MM.1S (cell line): ENCODE measurements at places on chromosomes 1 and 21.

- DNase-seq: no peak
Measured at GRCh38 chr1:221397141-221397540, 344.7 kb downstream of the DUSP10 start.

DNA sequence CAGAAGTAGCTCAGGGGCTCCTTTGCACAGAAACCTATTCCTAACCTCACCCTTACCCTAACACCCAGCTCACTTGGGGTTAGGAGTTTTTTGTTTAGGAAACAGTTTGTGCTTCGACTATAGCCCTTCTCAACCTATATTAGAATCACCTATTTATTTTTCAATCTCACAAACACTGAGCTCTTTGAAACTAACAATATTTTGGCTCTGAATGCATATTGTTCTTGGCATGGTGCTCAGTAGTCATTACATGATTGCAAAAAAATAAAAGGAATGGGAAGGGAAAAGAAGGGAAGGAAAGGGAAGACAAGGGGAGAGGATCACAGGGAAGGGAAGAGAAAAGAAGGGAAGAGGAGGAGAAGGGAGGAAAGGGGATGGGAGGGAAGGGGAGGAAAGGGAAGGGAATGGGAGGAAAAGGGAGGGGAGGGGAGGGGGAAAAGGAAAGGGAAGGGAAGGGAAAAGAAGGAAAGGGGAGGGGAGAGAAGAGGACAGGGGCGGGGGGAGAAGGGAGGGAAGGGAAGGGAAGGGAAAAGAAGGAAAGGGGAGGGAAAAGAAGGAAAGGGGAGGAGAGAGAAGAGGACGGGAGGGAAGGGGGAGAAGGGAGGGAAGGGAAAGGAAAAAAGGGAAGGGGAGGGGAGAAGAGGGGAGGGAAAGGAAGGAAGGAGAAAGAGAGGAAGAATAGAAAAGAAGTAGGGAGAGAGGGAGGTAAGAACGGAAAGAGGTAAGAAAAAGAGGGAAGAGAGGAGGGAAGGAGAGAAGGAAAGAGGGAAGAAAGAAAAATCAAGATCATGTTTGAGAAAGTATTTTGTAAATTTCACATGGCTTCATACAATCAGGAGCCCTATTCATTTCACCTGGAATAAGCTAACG lies 484.1 kb upstream of the NFIA start:
- no peak for DNase-seq

DNA sequence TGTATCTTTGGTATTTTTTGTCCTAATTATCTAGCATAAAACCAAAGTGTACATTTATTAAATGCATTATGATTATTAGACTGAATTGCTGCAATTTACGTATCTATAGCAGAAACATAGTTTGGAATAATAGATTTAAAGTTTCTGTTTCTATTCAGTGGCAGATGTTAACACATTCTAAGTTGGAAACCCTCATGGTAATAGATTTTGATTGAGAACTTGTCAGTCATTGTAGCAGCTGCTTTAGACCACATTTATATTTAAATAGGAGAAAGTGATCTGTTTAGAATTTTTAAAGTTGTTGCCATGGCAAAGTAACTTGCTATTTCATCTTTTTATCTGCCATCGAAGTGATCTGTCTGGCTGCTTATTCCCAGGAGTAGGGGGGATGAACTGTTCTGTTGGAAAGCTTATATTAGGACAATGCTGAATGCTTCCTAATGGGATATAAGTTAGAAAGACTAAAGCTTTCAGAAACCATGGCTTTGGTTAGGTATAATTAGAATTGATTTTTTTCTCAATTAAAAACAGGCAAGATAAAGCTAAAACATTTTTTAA lies 61.6 kb downstream of the HS2ST1 start:
- no peak for DNase-seq

GRCh38 chr1:229599218-229599954 lies 26.5 kb downstream of the TAF5L start:
- DNase-seq: no peak

DNA sequence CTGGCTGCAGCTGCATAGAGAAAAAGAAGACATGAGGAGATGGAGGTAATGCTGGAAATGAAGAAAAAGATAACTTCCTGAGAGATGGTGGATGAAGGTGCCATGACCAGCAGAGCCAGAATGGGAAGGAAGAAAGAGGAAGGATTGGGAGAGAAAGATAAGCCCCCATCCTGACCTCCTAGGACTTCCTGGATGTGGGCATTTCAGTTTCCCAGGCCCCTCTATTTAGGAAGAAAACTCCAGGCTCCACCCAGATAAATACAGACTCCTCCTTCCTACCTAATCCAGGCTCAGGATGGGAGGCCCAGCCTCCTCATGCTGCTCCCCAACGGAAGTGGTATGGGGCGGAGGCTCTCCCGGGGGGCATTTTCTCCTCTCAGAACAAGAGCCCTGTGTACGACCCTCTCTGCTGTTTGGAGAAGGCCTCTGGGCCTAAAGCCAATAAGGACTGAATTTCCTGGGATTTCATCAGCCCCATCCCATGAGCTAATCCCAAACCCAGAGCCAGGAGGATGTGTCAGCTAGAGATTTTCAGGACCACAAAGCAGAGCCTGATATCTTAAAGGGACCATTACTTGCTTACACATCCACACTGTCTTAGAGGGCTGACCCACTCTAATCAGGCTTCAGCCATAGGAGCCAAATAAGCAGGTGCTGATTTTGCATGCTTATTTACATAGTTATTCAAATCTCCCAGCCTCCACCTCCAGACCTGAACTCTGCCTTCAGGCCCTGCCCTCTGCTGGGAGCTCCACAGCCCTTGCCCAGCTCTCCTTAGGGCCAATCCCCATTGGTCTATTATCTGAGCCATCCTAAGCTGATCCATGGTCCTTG lies 5.1 kb upstream of the ARHGEF2 start:
- peak; percentile 85 for DNase-seq

DNA sequence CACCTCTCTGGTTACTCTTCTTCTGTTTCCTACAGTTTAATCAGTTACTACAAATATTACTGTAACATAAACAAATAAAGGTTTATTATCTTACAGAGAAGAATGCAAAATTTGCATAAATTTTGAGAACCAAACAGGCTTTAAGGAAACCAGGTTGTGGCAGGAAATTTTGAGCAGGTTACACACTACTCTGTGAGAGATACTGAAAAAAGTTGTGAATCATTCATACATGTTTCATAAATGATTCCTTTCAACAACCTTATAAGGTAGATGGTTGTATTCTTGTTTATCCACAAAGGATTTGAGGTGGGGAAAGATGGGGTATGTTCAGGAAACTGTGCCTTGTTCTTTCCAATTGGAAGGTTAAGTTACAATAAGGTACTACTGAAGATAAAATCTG lies 58.6 kb downstream of the MAST2 start:
- no peak for DNase-seq

GRCh38 chr21:42619841-42620240 lies 33.6 kb upstream of the PDE9A start:
- no peak for DNase-seq

GRCh38 chr21:31395268-31395667 lies 51.2 kb upstream of the TIAM1 start:
- DNase-seq: no peak

DNA sequence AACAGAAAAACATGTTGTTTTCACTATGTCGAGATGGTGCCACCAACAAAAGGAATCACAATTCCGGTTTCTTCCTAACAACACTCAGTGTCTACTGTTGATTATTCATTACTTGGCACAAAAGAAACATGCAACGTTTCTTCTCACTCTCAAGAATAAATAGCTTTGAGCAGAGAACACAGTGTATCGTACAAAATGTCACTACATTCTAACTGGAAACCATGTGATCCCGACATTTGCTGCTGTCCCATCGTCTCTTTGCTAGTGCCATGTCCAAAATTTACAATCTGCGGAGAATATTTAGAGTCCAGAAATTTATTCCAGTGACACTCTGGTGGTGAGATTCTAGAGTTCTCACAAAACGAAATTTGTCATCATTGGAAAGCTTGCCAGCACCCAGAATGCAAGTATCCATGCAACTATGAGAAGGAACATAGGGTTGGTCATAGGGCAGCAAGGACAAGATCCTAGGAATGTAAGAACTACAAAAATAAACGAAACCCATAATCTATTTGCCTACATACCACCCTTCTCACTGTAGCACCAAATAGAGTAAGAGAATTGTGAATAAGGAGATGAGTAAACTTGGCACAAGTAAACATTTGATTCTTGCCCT lies 505.1 kb downstream of the LTN1 start:
- DNase-seq: no peak

DNA sequence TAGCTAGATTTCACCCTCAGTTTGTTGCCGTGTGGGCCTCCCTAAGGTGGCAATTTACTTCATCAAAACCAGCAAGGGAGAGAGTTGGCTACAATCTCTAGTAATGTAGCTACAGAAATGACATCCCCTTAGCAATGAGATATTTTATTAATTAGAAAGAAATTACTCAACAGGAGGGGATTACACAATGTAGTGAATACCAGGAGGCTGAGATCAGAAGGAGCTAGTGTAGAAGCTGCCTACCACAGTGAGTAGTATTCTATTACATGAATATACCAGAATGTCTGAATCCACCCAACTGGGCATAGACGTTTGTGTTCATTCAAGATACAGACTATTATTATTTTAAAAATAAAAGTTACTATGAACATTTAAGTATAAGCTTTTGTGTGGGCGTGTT lies 868.2 kb upstream of the CXADR start:
- DNase-seq: no peak

GRCh38 chr1:36151845-36152203 lies 2.5 kb upstream of the TRAPPC3 start:
- DNase-seq: peak; percentile 24

- DNase-seq: no peak
Measured at GRCh38 chr1:109906839-109907180, 3.8 kb upstream of the CSF1 start.

GRCh38 chr1:5877001-5877400 lies 115.2 kb downstream of the NPHP4 start:
- no peak for DNase-seq

DNA sequence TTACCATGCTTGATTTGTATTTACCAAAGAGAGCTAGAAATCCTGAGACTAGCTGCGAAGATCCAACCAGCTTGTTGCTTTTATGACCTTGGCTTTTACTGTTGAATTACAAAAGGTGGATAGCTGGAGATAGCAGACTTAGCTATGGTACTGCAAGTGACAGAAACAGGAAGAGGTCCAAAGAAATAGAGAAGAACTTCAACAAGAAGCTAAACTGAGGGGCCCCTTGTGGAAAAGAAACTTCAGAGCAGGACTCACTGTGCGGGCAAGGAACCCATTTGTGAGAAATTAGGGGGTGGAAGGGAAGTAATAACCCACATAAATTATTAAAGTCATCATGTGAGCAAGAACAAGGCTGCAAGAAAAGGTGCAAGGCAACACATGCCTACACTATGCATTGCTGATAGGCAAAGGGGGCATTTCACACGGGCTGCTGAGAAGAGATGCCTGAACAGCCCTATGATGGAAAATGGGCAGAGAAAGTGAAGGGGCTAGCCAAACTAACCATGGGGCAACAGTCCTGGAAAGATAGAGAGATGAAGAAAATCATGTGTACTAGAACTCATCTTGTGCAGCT lies 116.6 kb upstream of the PRDX6 start:
- DNase-seq: no peak

DNA sequence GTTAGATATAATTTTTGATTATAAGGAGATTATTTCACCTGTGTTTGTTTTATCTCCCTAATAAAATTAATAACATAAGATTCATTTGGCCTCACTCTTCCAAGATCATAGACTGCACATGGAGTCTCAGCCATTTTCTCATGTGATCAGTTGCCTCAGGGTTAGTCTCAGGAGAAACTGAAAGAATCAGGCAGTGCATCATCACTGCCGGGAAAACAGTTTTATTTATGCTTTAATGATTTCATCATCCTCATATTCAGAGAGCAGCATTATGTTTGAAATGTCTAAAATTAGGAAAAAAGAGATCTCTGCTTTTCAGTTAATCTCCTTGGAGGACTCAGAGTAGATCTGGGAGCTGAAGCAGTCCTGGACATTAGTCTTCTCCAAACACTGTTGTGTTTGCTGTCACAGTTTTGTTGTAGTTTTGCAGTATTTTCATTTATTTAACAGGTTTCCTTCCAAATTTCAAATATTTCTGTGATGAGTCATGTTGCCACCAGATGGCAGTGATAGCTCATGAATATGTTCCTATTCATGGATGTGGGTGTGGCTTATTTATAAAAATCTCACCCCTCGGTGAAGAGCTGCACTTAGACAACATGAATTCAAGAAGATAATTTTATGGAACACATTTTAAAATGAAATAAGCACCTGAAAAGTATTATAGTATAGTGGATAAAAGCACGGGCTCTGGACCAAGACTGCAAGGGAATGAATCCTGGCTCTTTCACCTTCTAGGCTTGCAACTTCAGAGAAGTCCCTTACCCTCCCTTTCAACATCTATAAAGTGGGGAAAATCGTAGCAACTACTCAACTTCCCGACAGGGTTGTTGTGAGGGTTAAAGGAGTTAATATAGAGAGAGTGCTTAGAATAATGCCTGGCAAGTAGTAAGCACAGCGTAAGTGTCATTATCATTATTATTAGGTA lies 31.2 kb downstream of the CHD1L start:
- DNase-seq: peak; percentile 73

GRCh38 chr1:36863500-36863899 lies 170.8 kb downstream of the GRIK3 start:
- DNase-seq: no peak

DNA sequence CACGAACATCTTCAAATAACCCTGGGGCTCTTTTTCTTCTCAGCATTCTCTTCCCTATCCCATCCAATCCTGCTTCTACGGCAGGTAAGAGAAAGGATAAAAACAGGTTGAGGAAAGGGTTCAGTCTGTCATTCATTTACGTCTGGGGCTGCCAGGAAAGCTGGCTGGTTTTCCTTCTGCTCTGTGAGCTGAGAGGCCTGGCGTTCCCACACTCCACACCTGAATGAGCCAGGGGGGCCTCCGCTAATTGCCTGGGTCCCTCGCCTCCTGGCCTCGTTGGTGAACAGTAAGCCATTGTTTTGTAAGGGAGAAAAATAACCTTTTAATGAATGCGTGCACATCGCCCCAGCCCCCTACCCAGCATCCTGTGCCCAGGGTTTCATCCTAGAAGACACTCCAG lies 70.8 kb upstream of the SIM2 start:
- no peak for DNase-seq

GRCh38 chr1:189605226-189605625 lies 872.4 kb downstream of the BRINP3 start:
- DNase-seq: no peak

- DNase-seq: no peak
Measured at GRCh38 chr1:67646145-67647035, 38.6 kb upstream of the GADD45A start.

- DNase-seq: no peak
Measured at GRCh38 chr1:183106166-183106565, 79.9 kb upstream of the LAMC2 start.

GRCh38 chr1:94298861-94299260 lies 61.5 kb upstream of the ARHGAP29 start:
- DNase-seq: no peak

GRCh38 chr1:152440635-152441471 lies 26.8 kb upstream of the CRNN start:
- DNase-seq: peak; percentile 94

GRCh38 chr1:194442901-194443575 lies 1256.6 kb upstream of the B3GALT2 start:
- DNase-seq: no peak

DNA sequence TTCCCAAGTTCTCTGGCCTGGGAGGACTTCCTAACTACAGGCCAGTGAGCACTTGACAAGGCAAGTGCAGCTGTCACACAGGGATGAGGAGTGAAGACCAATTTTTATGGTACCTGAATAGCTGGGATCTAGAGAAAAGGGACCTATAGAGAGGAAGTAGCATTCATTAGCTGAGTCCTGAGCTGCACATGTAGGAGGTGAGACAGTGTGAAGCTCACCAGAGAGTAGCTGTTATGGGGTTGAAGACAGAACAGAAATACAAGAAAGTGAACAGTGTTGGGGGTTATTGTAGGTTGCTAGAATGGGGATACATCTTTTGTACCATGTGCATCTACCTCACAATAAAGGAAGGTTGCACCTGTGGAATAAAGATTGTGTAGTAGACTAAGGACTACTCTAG lies 37.7 kb upstream of the PYHIN1 start:
- no peak for DNase-seq
